ENCODE measurements at places on chromosomes 13 and 19.

GRCh38 chr19:11848594-11849469 lies at the start of gene ZNF439:
Gene ZNF439, plus strand, starts transcription at chr19:11848726. Its CDS starts 142 bp downstream, at chr19:11848868.
- DNase-seq, result peak; percentile 90

DNA sequence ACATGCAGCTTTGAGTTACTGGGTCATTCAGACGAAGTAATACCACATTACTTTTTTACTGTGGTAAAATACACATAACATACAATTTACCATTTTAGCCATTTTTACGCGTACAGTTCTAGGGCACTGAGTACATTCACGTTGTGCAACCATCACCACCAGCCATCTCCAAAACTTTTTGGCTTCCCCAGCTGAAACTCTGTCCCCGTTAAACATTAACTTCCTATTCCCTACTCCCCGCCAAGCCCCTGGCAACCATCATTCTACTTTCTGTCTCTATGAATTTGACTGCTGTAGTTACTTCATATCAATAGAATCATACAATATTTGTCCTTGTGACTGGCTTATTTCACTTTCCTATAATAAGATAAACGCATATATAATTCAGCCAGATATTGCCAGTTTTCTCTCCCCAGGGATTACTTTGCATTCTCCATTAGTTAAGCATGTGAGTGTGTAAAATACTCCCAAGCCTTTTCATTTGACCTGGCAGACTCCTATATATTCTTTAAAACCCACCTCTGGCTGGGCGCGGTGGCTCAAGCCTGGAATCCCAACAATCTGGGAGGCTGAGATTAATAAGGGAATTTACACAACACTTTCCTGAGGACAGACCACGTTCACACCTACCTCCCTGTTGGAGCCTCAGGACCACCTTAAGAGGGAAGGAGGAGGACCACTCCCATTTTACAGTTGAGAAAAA lies 10.0 kb upstream of the CYP4F22 start:
- DNase-seq, result no peak

- DNase-seq, result no peak
These were observed 399.0 kb downstream of the DCT start for GRCh38 chr13:94080527-94080926.

DNA sequence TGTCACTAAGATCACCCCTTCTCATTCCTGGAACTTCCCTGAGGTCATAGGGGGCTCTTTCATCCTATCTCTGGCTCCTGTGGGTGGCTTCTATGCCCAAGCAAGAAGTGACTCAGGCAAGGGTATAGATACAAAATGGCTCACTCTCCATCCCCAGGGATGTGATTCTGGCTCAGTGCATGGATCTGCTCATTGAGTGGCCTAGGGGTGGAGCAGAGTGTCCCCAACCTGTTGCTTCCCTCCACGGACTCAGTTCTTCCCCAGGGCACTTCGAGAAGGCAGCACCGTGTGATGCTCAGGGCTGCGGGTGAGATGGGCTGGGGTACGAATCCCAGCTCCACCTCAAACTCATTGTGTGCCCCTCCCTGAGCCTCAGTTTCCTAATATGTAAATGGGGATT lies 136.4 kb downstream of the PTPRS start:
- no peak for DNase-seq

GRCh38 chr13:94298346-94298745 lies 181.1 kb downstream of the DCT start:
- DNase-seq, result no peak

DNA sequence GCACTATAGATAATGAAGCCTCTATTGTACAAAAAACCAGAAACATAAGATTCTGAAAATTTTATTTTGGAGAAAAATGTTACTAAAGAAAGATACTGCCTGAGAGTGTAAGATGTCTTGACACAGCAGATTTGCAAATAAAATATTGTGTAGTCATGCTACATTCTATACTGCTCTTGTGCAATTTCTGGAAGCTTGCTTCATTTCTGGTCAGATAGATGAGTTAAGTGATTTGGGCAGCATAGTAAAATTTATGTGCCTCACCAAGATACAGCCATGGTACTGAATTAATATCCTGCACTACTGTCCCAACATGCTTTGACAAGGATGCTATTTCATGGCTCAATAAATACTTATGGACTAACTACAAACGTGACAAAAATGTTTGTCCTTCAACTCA lies 55.1 kb upstream of the STARD13 start:
- no peak for DNase-seq

DNA sequence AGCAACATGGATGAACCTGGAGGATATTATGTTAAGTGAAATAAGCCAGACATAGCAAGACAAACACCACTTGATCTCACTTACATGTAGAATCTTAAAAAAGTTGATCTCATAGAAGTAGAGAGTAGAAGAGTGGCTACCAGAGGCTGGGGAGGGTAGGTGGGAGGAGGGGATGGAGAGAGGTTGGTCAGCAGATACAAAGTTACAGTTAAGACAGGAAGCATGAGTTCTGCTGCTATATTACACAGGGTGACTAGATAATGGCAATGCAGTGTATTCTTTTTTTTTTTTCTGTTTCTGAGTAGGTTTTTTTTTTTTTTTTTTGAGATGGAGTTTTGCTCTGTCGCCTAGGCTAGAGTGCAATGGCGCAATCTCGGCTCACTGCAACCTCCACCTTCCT lies 15.2 kb upstream of the THSD1 start:
- no peak for DNase-seq

DNA sequence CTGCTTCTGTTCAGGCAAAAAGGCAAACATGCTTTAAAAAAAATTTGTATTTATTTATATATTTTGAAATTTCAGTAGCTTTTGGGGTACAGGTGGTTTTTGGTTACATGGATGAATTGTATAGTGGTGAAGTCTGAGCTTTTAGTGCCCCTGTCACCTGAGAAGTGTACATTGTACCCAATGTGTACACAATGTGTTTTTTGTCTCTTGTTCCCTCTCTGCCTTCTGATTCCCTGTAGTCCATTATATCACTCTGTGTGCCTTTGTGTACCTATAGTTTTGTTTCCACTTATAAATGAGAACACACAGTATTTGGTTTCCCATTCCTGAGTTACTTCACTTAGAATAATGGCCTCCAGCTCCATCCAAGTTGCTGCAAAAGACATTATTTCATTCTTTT lies 77.4 kb downstream of the PDS5B start:
- DNase-seq, result no peak

- DNase-seq, result no peak
These were observed 177.0 kb downstream of the DCLK1 start for GRCh38 chr13:35954207-35954560.

GRCh38 chr13:42394711-42395085 lies 122.7 kb downstream of the AKAP11 start:
- DNase-seq, result no peak

GRCh38 chr19:12567951-12568350 lies 16.7 kb upstream of the ZNF564 start:
- DNase-seq, result no peak

DNA sequence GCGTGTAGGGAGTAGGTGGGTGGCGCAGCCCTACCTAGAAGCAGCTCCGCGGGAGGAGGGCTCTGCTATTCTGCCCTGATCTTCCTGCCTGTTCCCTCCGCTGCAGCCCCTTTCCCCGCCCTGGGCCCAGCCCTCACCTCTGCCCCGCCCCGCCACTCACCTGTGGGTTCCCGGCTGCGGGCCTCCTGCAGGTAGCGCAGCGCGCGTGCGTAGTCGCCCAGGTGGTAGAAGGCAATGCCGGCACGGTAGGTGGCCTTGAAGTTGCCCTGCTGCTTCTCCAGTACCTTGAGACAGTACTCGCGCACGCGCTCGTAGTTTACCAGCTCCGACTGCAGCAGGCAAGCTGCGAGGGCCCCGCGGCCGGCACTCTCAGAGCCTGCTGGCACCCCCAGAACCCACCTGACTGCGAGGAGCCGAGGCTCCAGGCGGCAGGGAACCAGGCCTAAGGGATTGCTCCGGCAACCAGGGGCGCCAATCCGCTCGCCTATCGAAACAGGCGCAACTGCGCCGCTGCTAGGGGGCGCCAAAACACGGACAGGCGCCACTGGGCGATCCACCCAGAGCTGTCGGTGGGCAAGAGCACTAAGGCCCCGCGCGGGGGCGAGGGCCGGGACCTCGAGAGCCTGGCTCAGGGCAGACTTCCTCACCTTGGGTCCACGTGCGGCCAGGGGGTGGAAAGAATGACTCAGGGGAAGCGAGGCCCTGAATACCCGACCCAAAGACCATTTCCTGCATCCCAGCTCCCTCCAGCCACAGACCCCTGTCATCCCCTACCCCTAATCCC lies 965 bp downstream of the TTC9B start:
- peak; percentile 51 for DNase-seq

DNA sequence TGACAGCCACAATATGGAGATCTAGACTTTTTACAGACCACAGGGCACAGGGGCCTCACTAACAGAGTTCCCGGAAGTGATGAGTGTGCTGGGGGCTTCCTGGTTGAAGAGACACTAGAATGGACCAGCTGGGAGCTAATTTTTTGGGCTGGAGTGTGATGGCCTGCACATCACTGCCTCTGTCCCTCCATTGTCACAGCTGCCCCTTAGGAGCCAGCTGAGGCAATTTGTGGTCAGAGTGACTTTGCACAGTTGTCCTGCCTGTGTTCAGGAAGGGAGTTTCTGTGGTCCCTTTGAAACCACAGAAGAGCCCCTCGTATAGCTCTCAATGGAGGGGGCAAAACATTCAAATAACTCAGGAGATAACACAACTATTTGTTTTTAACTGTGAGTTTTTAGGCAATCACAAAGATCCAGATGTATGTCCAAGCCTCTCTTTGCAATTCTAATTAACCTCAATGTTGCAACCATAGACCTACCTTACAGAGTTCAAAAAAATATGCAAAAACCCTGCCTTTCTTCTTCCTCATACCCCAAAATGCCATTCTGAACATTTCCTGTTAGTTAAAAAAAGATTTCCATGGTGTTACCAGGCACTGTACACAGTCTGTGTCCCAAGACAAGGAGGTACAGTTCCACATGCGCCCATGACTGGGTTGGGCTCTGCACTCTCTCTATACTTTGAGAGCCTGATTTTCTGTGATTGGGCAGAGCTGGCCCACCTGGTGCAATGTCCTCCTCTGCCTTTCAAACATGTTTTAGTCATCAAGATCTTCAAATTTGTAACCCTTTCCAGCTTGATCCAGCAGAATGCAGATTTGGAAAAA lies 2.4 kb downstream of the ALOX5AP start:
- DNase-seq, result no peak
